ENCODE measurements at places on chromosomes 7 and 10.

DNA sequence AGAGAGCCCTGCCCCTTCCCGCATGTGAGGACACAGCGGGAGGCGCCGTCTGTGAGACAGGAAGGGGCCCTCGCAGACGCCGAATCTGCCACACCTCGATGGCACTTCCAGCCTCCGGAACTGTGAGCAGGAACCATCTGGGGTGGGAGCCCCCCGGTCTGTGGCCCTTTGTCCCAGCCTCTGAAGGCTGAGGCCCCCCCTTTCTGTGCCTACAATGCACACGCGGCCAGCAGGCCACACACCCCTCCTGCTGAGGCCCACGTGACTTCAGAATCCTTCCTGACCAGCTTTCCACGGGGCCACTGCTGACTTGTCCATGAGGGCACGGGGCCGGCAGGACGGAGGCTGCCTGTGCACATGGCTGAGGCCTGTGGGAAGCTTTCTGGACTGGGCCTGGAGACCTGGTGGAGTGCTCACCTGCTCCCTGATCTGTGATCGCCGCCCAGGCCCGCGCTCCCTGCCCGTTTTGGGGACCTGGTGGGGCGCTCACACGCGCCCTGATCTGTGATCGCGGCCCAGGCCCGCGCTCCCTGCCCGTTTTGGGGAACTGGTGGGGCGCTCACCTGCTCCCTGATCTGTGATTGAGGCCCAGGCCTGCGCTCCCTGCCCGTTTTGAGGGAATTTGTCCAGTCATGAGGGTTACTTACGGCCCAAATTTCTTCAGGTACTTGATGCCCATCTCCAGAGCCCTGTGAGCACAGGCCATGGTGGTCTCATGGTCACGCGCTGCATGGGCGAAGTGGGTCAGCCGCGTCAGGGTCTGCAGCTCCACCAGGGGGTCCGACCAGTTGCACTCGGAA is 34.3 kb downstream of the CFAP46 start:
- DNase-seq = no peak

- DNase-seq = no peak
These were observed at the start of gene SMO for GRCh38 chr7:129188372-129188891. Gene SMO, plus strand, starts transcription at chr7:129188633. Its CDS starts 519 bp downstream, at chr7:129189152.

DNA sequence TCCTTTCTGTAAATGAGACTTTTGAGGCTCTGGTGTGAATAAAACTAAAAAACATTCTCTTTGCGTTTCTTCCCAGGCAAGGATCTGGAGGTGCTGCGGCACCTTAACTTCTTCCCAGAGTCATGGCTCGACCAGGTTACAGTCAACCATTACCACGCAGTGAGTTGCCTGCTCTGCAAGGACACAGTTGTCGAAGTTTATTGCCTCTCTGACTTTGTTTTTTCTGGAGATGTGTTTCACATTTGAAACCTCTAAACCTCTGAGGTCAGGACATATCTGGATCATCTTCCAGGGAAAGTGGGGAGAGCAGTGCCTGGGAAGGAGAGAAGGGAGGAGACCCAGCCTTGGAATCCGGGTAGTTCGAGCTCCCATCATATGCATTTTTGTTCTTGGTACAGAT is 43.4 kb upstream of the PLEKHA1 start:
- no peak for DNase-seq

GRCh38 chr7:137996386-137996851 is 5.5 kb downstream of the CREB3L2 start:
- no peak for DNase-seq

- no peak for DNase-seq
These were observed 419.4 kb upstream of the CELF2 start for GRCh38 chr10:10598297-10598696.

DNA sequence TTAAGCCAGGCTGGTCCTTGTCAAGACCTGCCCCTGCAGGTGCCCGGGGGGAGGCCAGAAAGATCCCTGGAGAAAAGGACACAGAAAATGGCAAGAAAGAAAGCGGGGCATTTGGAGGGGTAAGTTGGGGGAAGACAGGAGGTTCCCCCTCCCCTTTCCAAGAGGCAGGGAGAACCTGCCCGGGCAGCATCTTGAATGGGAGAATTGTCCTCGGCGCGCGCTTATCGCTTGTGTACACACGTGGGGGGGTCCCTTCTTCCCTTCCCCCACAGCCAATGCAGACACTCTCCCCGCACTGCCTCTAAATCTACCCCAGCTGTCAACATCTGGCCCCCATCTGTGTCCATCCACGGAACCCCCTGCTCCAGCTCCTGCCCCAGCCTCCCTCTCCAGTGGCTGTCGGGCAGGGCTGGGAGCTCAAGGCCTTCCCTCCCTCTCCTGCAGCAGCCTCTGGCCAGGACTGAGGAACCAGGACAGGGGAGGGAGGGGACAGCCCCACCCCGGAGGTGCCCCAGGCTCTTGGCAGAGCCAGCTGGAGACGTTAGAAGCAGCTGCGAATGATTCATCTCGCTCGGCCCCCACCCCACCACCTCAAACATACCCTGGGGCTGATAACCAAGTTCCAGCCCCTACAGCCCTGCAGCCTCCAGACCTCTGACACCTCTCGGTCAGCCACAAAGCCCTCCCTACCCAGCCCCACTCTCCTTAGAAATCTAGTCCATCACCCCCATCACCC is 25.3 kb downstream of the EPHB4 start:
- no peak for DNase-seq

- DNase-seq = no peak
These were observed 314.9 kb upstream of the AOAH start for GRCh38 chr7:37039131-37039749.

DNA sequence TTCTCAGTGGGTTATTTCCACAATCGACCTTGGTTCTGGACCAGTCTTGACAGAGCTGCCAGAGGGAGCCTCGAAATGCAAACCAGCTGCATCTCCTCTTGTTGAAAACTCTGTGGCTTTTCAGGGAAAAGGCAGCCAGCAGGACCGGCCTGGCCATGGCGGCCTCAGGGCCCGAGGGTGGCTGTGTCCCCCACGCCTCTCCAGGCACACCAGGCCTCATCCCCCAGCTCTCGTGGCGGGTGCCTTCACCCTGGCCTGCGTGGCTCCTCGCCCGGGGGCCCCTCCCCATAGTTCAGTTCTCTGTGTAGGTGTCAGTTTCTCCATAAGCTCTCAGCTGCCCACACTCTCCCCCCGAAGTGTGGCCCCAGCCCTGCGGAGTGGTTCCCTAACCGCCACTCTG is 63.5 kb downstream of the MGMT start:
- no peak for DNase-seq

- no peak for DNase-seq
These were observed 76.4 kb downstream of the MAGI2 start for GRCh38 chr7:79377097-79377496.
